ENCODE measurements at places on chromosomes 6 and 20.

- no peak for DNase-seq
Measured at GRCh38 chr6:153104220-153104619, 26.9 kb downstream of the RGS17 start.

DNA sequence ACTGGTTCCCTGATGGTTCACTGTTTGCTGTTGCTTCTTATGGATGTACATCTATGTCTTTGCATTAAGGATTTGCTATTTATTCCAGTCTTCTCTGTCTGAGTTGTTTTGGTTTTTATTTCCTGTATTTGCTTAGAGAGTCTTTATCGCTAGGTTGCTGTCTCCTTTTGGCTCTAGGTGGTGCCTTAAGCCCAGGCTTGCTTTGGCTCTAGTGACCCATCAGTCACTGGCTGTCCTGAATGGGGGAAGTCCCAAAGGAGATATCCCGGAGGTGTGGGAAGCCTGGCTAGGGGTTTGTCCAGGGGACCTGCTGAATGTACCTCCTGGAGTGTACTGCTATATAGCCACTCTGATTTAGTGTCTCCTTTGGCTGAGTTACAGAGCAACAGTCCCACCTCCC lies 53.4 kb downstream of the MCHR2 start:
- DNase-seq = no peak

GRCh38 chr6:7802662-7803061 lies 76.8 kb downstream of the BMP6 start:
- DNase-seq = no peak

DNA sequence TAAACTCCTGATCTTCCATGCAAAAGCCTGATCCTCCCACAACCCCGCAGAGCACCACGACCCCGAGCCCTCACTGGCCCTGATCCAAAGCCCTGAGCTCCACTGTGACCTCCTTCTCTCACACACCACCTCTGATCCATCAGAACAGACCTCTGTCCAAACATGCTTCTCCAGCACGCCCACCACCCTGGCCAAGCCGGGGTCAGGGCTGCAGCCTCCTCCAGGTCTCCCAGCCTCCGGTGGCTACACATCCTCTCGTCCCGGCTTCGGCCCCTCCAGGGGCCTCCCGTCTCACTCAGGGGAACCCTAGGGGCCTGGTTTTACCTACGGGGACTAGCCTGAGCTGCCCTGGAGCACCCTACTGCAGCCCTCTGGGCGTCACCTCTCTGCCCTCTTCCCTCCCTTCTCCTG lies 49.1 kb downstream of the FOXF2 start:
- DNase-seq = no peak

GRCh38 chr6:87879132-87879861 lies 168.3 kb upstream of the SPACA1 start:
- DNase-seq = no peak

DNA sequence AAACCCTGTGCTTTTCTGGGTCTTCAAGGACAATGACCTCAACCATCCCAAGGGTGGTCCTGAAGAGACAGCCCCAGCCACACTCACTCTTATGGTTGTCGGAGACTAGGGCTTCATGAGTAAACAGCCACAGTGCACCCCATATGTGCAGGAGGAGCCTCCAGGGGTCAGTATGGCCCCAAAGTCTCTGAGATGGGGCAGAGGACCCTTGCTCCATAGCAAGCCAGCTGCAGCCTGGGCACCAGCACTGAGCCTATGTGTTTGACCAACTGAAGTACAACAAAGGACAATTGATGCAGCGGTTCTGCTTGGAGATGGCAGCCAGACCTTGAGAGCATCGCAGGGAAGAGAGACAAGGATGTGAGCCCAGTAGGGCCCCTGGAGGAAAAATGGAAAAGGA lies 112.2 kb downstream of the LRFN2 start:
- DNase-seq = no peak

- DNase-seq = no peak
Measured at GRCh38 chr20:16378712-16379370, 194.4 kb downstream of the KIF16B start.

- no peak for DNase-seq
Measured at GRCh38 chr20:11270566-11270965, 596.8 kb upstream of the JAG1 start.

DNA sequence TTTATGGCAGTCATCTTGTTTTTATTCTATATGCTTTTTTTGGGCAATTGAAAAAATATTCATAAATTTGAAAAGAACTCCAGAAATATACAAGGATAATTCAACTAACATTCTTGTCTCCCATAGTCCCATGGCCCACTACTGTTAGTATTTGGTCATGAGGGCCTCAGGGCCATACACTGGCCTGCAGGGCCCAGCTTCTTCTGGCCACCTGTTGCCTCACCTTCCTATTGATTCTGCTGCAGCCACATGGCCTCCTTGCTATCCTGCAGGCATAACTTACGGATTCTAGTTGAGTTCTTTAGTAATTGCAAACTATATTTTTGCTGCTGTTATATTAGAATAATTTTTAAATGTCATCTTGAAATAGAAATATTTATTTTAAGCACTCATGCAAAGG lies 72.6 kb downstream of the SCAND1 start:
- DNase-seq = no peak
